Esophagus squamous epithelium (tissue), 5 donors: ENCODE measurements at places on chromosomes 5 and 9. TPM values are rescaled to one million over a fixed set of nuclear protein-coding genes. Genes with fewer than 3 reads are reported as not detected.

The CCNI2 gene
- 0.19 TPM for total RNA-seq

The TAF11L5 gene
- not detected for total RNA-seq

The SLC25A2 gene
- total RNA-seq: 0.79 TPM

The PCDHB12 gene
- total RNA-seq: 1.7 TPM

The DNAI1 gene
- total RNA-seq: not detected

DNA sequence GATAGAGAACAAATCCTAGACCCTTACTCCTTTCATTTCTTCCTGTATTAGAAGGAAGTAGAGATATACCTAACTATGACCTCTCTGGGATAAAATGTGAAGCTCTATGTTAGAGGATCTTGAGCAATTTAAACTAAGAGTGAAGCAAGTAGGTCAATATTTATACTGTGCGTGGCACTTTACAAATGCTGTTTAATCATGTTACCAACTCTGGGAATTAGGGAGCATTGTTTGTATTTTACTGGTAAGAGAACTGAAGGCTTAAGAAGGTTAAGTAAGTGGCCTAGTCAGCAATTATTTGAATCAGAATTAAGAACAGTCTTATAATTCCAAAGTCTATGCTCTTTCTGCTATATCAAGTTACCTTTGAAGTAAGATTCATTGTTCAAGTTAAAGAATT is 12.0 kb downstream of the TNC start:
- DNase-seq: no peak
